ENCODE measurements at places on chromosomes 11 and 22.

DNA sequence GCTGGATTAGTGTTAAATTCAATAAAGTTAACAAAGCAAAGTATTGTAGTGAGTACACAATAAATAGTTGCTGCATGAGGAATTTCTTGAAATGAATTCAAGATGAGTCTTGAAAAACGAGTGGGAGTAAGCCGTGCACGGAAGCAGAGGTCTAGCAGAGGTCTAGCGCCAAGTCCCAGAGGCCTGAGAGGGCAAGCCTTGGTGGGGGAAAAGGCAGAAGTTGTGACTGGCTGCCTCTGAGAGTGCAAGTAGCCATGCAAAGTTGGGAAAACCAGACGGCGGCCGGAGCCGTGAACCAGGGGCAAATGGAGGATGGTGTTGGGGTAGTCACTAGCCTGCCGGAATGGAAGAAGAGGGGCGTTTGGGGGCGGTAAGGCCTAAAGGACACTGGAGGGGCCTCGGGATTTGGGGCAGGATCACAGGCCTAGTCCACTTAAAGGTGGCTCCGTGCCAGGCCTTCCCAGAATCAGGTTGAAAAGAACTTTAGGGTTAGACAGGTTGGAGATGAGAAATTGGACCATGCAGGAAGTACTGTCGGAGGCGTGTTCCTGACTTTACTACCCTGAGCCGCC is 379 bp upstream of the SLC3A2 start:
- no peak for DNase-seq

DNA sequence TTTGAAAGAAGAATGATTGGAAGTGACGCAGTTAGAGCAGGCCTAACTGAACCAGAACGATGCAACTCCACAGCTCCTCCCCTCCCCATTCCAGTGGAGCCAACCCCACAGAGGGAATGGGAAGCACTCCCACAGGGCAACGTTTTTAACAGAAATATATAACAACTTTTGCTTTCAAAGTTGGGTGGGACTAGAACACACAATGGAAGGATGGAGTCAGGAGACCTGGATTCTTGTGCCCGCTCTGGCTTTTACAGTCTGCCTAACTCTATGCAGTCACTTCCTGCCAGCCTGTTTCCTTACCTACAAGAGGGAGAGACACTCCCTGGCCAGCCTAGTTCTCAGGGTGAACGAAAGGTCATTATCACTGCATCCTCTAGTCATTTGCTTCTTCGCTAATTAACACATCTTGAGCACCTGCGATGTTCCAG is 75.5 kb downstream of the PACSIN2 start:
- DNase-seq = no peak

DNA sequence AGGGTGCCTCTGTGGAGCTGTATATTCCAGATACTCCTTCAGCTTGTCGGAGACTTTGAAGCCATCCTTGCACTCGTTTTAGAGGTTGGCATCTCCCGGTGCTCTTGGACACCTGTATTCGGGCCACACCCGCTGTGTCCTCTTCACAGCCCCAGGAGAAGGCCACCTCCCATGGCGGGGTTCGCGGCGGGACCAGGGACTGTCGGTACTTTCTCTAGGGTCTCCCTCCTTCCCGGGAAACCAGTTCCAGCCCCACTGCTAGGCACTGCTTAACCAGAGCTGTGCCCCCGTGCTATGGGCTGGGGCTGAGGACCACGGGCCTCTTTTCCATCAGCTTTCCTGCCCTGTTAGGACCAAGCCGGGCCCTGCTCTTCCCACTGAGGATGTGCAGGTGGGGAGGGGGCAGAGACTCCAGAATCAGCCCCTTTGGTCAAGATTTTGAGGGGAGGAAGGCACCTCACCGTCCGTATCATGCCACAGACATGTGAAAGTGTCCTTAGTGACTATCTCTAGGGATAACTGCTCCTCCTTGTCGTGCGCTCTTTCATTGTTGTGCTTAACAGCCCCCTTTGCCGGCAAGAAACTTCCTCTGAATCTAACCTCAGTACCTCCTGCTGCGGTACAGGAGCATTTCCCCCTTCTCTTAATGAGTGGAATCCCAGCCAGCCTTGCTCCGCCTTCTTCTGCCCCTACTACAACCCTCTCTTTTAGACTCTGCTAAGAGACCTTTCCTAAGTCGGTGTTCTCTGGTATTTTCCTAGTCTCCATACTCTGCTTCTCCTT is 1.2 kb upstream of the B3GAT1 start:
- DNase-seq = no peak

GRCh38 chr22:24727218-24727851 is 47.2 kb downstream of the PIWIL3 start:
- DNase-seq = no peak

- no peak for DNase-seq
These were observed 52.9 kb downstream of the ST14 start for GRCh38 chr11:130212431-130212961.

GRCh38 chr22:19524170-19525115 is at the start of gene CLDN5:
Gene CLDN5, minus strand, starts transcription at chr22:19524410. Its CDS starts 155 bp downstream, at chr22:19524255.
- DNase-seq = no peak

DNA sequence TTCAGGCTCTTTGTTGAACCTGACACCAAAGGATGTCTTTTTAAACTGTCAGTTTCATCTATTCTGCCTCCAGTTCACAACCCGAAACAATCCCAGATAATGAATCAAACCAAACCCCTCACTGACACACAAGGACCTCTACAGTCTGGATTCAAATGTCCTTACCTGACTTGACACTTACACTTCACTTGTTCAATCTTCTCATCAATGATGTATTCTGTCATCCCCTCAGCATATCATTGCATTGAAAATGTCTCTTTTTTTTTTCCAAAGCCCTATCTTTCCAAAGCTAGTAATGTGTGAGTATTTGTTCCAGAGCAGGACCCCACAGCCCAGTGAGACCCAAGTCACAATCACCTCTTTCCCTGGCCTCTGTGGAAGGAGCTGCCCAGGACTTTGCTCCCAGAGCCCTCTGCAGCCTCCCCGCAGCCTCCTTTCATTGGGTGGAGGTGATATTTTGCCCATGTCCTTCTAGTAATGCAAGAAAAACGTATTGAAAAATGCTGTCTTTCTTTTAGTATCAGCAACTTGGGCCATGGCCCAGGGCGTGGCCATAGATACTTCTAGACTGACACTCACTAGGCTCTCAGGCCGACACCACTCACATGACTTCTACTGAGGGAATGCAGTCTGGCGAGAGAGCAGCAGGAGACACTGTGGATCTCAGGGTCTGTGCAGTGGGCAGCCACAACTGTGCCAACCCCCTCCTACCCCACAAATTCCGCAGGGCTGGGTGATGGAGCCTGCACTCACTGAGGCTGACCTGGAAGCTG is 18.2 kb downstream of the RFPL3 start:
- DNase-seq = no peak

GRCh38 chr11:64165842-64166635 is at the start of gene MACROD1:
Gene MACROD1, minus strand, starts transcription at chr11:64166113. Its CDS starts 119 bp downstream, at chr11:64165994.
- peak; percentile 83 for DNase-seq

GRCh38 chr11:126149759-126150625 is 61.5 kb downstream of the RPUSD4 start:
- no peak for DNase-seq

DNA sequence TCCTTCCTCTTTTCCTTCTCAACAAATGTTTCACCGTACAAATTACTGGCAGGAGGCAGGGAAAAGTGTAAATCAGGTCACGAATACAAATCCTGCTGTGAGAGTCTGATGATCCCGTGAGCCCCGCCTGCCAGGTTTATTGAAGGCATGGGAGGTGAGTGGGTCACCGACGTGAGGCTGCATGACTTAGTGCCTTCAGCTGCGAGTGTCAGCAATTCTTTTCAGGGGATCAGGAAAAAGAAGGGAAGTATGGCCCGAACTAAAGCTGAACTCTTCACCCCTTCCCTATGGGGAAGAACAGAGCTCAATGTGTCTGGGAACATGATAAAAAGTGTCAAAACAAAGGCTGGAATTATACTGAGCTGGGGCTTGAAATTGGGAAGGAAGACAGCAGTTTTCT is 166.2 kb downstream of the OPCML start:
- DNase-seq = no peak

GRCh38 chr22:22458896-22459588 is 49.5 kb downstream of the ZNF280B start:
- no peak for DNase-seq

All from CD4-positive, alpha-beta T cell treated with Interleukin-12 subunit alpha and Interleukin-12 subunit beta, for 1 hour (primary cell).